Bronchial epithelial cell (primary cell): ENCODE measurements at places on chromosomes 11 and 22.

DNA sequence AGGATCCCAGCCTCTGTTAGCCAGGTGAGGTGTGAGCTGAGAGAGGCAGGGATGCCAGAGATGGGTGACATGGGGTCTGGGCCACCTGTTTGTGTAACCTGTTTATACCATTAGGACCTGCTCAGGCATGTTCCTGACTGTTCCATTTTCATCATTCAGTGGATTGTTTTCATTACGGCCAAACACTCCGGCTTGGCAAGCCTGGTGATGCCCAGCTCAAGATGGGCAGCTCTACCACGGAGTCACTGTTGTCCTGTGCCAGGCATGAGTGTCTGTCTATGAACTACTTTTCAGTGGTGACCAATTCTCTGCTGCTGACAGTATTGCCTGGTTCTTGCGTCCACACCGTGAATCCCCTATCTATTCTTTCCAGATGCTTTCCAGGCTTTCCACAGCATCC, 71.5 kb upstream of the SLC22A12 start:
- DNase-seq = peak; percentile 10

DNA sequence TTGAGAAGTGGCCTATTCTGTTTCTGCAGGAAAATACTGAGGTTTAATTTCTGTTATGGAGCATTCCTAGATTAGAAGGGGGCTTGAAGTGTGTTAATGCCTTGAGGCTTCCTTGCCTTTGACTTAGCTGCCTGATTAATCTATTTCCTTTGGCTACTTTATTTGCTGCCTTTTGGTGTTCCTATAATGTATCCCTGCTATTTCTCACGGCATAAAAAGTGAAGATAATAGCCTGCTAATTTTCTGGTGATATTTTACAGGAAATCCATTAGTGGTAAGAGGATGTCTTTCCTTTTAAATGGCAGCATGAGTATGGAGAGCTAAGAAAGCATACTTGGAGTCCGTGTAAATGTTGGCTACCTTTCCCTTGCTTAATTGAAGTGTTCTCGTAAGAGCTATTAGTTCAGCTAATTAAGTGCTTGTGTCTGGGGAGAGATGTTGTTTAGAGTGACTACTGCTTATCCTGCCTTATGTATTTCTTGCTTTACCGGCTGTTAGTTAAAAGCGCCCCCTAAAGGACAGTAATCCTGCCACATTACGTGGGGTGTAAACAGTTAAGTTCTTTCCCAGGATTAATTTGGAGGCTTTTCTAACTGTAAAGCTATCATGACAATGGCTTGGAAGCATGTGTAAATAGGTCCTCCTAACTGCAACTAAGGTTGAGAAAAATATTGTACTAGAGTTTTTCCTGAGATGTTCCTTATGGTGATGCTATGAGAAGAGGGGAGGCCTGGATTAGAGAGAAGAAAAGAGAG, 45.6 kb downstream of the ZNF280B start:
- DNase-seq = no peak

DNA sequence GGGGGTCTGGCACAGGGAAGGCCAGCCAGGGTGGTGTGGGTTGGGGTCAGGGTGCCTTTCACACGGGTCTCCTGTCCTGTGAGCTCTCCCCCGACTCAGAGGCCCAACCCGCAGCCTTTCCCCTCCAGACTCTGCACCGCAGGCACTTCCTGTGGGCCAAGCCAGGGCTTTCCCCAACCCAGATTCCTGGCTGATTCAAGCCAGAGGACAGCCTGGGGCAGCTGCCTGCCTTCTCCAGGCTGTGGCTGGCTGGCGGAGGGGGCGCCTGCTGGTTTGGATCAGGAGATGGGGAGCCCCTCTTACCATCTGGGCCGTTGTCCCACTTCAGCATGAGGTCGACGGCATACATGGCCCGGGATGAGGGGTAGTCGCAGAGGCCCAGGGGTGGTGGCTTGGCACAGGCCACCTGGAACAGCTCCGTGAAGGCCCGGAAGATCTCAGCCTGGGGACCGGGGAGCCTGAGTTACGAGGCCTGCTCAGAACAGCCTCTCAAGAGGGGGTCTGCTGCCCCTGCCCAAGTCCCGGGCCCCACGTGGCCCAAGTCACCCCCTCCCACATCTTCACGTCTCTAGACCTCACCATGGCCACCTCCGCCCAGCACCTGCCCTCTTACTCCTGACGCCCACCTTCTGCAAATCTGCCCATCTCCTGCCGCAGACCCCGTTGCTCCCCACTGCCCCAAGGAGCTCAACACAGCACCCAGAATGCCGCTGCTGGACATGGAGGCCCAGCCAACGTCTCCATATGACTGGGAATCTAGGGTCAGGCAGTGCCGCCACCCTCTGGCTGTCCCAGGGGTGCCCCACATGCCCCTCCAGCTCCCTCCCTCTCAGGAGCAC, 17.3 kb downstream of the TSPO start:
- no peak for DNase-seq

- DNase-seq = no peak
Observed at GRCh38 chr11:1149545-1149944, 8.2 kb upstream of the MUC5AC start.

DNA sequence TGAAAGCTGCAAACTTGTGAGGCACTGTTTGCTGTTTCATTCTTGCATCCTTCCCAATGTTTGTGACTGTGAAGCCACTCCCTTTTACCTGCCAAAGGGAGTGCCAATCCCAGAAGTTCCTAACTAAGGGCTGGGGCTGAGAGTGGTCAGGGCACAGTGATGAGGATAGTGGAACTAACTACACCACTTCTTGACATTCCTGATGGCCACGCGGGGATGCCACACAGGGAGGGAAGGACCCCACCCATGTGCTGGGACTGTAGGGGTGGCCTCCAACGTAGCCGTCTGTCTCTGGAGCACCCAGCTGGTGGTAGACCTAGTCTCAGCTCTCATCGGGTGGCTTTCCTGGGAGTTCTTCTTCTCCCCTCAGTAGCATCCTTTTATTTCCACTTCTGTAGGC, 335.5 kb downstream of the CADM1 start:
- no peak for DNase-seq

DNA sequence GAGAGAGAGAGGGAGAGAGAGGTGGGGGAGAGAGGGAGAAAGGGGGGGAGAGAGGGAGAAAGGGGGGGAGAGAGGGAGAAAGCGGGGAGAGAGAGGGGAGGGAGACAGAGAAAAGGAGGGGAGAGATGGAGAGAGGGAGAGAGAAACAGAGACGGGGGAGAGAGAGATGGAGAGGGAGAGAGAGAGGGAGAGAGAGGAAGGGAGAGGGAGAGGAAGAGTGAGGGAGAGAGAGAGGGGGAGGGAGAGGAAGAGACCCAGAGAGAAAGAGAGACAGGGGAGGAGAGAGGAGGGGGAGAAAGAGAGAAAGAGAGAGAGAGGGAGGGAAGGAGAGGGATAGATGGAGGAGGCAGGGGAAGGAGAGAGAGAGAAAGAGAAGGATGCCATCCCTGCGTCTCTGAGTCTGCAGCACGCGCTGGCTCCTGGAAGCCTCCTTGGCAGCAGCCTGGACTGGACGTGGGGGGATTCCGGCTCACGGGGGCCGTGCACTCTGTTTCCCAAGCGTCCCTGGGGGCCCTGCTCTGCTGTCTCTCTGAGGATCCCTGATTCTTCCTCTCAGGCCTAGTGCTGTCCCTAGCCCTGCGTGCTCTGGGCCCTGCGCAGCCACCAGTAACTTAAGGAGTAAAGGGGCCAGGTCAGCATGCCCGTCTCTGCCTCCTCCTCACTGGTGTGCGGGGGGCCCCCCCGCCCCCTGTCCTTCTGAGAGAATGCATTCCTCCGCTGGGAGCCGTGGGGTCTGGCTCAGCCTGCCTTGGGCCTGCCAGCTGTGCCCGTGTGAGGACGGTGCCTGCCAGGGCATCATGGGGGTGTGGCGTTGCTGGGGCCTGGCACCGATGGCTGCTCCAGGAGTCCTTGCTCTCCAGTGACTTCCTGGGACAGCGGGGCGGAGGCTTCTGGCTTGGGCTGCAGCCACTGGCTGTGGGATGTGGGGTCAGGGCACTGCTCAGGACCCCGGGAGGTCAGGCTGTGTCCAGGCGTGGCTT, 429.5 kb downstream of the TBC1D22A start:
- DNase-seq = no peak

DNA sequence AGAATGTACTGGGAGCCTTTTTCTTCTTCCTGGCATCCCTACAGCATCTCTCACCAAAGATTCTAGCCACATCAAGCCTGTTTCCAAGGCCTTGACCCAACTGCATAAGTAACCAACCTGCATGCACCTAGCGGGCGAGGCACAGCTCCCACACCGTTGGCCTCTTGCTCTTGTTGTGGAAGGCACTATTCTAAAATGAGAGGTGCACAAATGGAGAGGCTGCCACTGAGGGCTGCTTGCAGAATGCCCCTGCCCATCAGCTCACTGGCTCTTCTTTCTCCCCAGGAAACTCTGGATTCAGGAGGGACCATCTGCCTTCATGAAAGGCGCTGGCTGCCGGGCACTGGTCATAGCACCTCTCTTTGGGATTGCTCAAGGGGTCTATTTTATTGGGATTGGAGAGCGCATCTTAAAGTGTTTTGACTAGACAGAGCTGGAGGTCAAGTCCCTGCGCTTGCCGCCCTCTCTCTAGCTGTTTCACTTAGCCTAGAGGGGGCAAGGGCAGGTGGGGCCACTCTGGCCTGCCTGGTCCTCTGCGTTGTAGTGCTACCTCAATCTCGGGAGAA, 26.6 kb downstream of the SLC25A18 start:
- DNase-seq = no peak

- DNase-seq = no peak
Observed at GRCh38 chr11:73652856-73653559, 6.6 kb downstream of the PLEKHB1 start.

- peak; percentile 99 for DNase-seq
Observed at GRCh38 chr11:130999992-131000770, 83.9 kb upstream of the SNX19 start.

GRCh38 chr22:31957970-31958594, 13.7 kb downstream of the YWHAH start:
- no peak for DNase-seq

GRCh38 chr11:131857246-131857645, 486.8 kb downstream of the NTM start:
- DNase-seq = no peak

DNA sequence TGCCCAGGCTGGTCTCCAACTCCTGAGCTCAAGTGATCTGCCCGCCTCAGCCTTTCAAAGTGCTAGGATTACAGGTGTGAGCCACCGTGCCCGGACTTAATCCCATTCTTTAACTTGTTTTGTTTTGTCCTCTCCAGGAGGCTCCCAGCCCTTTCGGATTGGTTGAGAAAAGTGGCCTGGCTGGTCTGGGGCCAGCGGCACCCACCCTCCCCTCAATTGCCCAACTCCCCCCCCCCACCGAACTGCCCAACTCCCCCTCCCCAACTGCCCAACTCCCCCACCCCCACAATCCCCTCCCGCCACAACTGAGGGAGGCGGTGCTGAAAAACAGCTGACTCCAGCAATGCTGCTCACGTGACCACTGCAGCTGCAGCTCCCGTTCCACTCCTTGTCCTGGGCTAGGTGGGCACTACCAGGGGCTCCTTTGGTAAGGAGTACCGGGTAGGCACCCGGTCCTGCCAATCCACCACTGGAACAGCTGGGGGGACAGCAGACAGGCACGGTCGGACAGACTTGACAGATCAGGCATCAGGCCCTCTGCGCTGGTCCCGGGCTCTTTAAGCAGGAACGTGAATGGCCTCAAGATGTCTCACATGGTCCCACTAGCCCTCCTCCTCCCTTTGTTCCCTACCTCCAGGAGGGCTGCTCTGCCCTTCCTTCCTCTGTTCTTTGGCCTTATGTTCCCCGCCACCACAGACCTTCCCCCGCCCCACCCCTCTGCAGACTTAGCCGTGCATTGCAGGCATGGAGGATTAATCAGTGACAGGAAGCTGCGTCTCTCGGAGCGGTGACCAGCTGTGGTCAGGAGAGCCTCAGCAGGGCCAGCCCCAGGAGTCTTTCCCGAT, at the start of gene TCN2:
TCN2 (plus strand) TSS at position 720 of the 845 bp plus-strand sequence. CDS start 158 bp downstream, outside the sequence.
- peak; percentile 60 for DNase-seq

DNA sequence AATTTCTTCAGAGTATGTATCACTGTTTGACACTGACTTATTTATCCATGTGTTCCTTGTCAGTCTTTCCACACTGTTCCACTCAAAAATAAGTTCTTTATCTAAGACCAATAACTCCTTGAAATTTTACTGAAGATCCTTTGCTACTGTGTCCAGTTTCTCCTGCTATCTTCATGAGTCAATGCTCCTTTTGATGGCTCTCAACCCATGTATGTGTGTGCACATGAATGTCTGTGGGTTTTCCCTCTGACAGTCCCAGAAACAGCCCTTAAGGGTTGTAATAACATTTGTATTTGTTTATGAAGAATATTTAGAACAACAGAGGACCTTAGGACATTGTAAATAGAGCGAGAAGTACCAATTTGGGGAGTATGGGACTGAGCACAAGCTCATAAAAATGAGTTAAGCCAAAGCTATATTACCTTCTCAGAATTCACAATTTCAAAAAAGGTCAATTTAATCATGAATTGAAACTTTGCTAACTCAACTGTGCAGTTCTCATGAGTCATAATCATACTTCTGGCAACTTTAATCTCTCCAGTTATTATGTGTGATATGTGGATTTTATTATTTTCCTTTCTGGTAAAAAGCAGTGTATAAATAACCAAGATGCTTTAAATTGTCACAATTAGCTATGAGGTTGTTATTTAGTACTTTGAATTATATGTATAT, 533.6 kb downstream of the CNTN5 start:
- DNase-seq = no peak
